Activated CD8-positive, alpha-beta T cell treated with anti-CD3 and anti-CD28 coated beads for 36 hours (primary cell): ENCODE measurements at places on chromosomes 2 and 18. TPM values are rescaled to one million over a fixed set of nuclear protein-coding genes. Genes with fewer than 3 reads are reported as not detected.

DNA sequence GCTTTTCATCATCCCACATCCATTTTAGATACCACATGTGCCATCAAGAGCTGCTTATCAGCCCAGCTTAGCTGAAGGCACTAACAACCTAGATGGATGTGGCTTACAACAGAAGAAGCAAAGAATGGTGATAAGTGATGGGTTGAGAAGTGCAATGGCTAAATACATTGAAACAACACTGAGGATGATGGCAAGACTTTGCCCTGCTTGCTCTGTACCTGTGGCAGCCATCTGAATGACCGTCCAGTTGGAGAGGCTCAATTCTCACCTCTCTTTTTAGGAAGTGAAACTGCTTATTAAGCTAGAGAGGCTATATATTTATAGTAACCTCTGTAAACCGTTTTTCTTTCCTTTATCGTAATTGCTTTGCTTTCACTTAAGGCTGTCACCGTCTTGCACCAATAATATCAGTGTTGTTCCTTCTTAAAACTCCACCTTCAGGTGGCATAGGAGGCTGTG, 5.7 kb downstream of the GPATCH11 start:
- peaks cover 22% of the 10 kb centered on the region for H3K36me3 ChIP-seq
- no peak overlapping the region for H3K27ac ChIP-seq
- H3K4me3 ChIP-seq, result no peak overlapping the region

DNA sequence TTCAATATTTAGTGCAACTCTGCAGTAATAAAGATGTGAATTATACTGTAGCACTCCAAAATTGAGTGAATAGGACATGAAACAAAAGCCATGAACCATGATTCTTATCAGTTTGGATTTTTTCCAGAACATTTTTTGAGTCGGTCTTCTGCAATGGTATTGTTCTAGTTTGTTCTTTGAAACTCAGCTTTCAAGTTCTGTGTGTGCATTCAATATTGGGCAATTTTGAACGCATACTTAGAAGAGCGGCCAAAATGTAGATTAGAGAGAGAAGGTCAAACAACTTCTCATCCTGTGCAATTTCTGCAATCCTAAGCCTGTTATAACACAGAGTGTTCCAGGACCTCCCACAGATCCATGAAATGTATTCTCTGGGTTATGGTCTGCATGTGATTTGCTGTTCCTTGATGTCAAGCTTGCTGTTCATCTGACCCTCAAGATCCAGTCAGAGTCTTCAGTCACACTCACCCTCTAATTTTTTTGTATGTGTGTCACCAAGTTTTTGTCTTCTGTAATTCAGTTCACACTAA, 48.3 kb downstream of the TSPYL6 start:
- peaks cover 2% of the 10 kb centered on the region for H3K4me1 ChIP-seq
- no peak for DNase-seq
- H3K4me3 ChIP-seq, result no peak overlapping the region
- H3K27ac ChIP-seq, result no peak overlapping the region
- H3K36me3 ChIP-seq, result no peaks in the 10 kb centered on the region

GRCh38 chr2:233100192-233100998, 40.3 kb downstream of the INPP5D start:
- H3K27ac ChIP-seq, result peak overlapping the region; percentile 84
- DNase-seq, result peak; percentile 94
- H3K4me3 ChIP-seq, result peak overlapping the region; percentile 41
- peaks cover 31% of the 10 kb centered on the region for H3K36me3 ChIP-seq

NETO1 gene
- not detected for total RNA-seq

REL gene
- total RNA-seq, result 85.3 TPM

CSRNP3 gene
- not detected for total RNA-seq

DNA sequence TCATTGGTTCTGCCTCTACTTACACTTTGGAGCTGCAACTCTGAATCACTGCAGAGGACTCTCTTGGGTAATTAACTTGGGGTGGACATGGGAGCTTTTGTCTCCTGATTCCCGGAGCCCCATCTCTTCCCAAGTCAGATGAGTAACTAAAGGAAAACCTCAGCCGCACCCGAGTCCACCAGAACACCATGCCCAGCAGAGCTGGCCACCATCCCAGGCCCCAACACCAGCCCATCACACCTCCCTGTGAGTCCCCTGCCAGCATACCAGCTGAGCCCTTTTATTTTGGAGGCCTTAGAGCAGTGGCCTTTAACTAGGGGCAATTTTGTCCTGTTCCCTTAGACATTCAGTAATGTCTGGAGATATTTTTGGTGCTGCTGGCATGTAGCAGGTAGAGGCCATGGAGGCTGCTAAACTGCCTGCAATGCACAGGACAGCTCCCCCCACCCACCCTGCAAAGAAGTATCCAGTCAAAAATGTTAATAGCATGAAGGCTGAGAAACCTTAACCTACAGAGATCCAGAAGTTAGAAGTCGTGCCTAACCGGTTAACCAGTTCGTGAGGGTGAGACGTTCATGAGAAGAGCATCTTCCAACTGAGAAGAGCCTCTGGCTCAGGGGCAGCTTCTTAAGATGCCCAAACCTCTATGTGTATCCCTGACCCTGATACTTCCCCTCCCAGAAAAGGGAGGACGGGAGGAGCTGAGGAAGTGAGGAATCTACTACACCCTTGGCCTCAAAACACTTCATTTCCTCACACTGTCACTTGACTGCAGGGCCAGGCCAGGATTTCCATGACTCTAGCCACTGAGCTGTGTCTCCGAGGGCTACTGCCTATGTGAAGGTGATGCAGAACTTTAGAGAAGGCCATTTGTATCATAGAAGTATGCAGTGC, 139.9 kb upstream of the EPAS1 start:
- no peak for DNase-seq
- H3K4me3 ChIP-seq, result no peak overlapping the region
- H3K4me1 ChIP-seq, result no peaks in the 10 kb centered on the region

ZDBF2 gene
- 10.5 TPM for total RNA-seq

EMX1 gene
- total RNA-seq, result not detected

- H3K4me3 ChIP-seq, result no peak overlapping the region
- no peak overlapping the region for H3K27ac ChIP-seq
- peaks cover 3% of the 10 kb centered on the region for H3K4me1 ChIP-seq
- DNase-seq, result no peak
- peaks cover 2% of the 10 kb centered on the region for H3K36me3 ChIP-seq
- peaks cover 8% of the 10 kb centered on the region for H3K27me3 ChIP-seq
Observed at GRCh38 chr2:240231838-240232244, 91.4 kb upstream of the OTOS start.

GRCh38 chr2:179057737-179058136, 7.8 kb upstream of the CCDC141 start:
- no peak for DNase-seq
- H3K27me3 ChIP-seq, result no peaks in the 10 kb centered on the region
- no peaks in the 10 kb centered on the region for H3K4me1 ChIP-seq
- H3K27ac ChIP-seq, result no peak overlapping the region

EVA1A gene
- 0.43 TPM for total RNA-seq

DNA sequence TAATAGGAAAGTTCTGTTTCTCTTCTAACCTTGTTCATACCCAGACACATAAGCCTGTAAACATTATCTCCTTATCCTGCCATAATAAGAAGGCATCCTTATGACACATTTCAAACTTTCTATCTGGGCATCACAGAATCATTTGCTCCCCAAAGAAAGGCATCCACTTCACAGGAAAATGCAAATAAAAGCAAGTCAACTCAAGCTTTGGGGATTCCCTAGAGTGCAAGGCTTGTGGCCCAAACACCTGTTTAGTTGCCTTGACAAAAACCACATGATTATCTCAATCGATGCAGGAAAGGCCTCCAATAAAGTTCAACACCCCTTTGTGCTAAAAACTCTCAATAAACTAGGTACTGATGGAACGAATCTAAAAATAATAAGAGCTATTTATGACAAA, 195.7 kb upstream of the GALNT5 start:
- no peaks in the 10 kb centered on the region for H3K27me3 ChIP-seq
- no peak for DNase-seq
- H3K27ac ChIP-seq, result no peak overlapping the region

SEH1L gene
- 105 TPM for total RNA-seq

MTIF2 gene
- total RNA-seq, result 51.1 TPM

- DNase-seq, result no peak
- H3K27ac ChIP-seq, result no peak overlapping the region
- H3K4me1 ChIP-seq, result no peaks in the 10 kb centered on the region
Observed at GRCh38 chr2:46657042-46657504, 177.7 kb downstream of the TMEM247 start.

DNA sequence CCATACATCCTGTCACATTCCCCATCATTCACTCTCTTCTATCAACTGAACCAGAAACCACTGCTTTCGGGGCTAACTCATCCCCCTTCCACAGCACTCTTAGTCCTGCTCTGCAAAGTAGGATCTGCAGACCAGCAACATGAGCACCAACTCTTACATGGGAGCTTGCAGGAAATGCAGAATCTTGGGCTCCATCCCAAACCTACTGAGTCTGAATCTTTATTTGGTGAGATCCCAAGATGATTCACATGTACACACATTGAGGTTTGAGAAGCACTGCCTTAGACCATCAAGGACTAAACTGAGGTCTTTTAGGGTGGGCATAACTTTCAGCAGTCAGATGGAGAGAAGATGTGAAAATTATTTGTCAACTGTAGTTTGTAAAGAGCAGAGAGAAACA, 235.6 kb upstream of the EPHA4 start:
- DNase-seq, result no peak
- no peak overlapping the region for H3K27ac ChIP-seq
- H3K4me3 ChIP-seq, result no peak overlapping the region

GRCh38 chr2:26820932-26821331, 27.0 kb upstream of the DPYSL5 start:
- H3K4me3 ChIP-seq, result no peak overlapping the region
- no peak overlapping the region for H3K27ac ChIP-seq

DNA sequence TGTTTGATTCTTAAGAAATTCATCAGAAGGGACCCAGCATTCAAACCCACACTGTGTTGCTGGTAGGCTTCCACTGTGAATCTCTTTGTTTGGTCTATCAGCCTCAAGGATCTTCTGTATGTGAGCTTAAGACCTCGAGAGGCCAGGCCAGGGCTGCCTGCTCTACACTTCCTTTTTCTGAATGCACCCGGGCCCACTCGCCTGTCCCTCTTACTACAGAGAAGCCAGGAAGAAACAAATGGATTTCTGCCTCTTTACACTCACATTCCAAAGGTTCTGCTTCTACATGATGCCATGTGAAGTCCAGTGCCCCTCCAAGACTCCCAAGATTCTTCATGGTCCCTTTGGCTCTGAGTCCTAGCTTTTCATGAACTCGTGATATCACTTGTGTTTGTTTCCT, 25.4 kb upstream of the MRPL19 start:
- no peak overlapping the region for H3K27ac ChIP-seq
- H3K4me1 ChIP-seq, result no peaks in the 10 kb centered on the region
- H3K4me3 ChIP-seq, result no peak overlapping the region
- no peaks in the 10 kb centered on the region for H3K36me3 ChIP-seq
- H3K27me3 ChIP-seq, result peaks cover 13% of the 10 kb centered on the region

DNA sequence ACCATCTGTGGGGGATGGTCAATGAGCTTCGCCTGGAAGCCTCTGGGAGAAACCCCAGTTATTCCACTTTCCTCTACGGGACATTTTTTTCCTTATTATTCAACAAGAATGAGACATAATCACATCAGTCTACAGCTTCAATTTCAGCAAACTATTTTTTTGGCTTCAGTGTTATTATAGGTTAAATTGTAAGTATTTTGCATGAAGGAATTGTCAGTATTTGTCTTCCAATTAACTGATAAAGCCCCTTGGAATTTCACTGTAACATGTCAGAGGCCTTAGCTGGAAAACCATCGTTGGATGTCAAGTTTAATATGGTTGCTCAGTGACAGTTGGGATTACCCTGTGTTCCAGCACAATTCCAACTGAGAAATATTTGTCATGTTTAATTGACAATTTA, 480.9 kb upstream of the CHST9 start:
- no peak overlapping the region for H3K27ac ChIP-seq
- H3K4me1 ChIP-seq, result no peaks in the 10 kb centered on the region
- H3K27me3 ChIP-seq, result no peaks in the 10 kb centered on the region
- DNase-seq, result no peak

FLACC1 gene
- total RNA-seq, result 0.76 TPM

DNA sequence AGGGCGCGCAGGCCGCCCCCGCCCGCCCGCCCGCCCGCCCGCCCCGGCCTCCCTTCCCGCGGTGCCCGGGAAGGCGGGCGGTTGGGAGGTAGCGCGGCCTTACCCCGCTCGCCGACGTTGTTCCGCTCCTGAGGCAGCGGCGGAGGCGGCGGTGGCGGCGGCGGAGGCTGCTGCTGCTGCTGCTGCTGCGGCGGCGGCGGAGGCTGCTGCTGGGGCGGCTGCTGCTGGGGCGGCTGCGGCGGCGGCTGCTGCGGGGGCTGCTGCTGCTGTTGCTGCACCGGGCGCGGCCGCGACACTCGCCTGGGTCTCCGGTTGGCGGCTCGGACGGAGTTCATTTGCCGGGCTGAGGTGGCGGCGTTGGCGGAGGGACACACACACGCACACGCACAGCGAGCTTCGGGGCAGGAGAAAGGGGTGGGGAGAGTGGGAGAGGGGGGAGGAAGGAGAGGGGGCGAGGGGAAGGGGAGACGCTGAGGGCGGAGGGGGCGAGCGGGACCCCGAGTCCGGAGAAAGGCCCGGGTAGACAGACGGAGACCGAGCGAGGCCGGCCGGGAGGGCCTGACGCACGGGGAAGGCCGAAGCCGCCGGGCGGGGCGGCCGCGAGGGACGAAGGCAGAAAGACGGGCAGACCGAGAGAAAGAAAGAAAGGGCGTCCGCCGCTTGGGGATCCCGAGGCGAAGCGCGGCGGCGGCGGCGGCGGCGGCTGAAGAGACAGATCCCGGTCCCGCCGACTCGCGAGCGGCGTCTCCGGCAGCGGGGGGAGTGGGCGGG, 727 bp downstream of the FBXO11 start:
- H3K4me3 ChIP-seq, result peak overlapping the region; percentile 79
- H3K27me3 ChIP-seq, result no peaks in the 10 kb centered on the region
- peaks cover 8% of the 10 kb centered on the region for H3K36me3 ChIP-seq
- peak; percentile 67 for DNase-seq
- peak overlapping the region; percentile 97 for H3K27ac ChIP-seq

TRIB2 gene
- 9.2 TPM for total RNA-seq

HDLBP gene
- 266 TPM for total RNA-seq

DNA sequence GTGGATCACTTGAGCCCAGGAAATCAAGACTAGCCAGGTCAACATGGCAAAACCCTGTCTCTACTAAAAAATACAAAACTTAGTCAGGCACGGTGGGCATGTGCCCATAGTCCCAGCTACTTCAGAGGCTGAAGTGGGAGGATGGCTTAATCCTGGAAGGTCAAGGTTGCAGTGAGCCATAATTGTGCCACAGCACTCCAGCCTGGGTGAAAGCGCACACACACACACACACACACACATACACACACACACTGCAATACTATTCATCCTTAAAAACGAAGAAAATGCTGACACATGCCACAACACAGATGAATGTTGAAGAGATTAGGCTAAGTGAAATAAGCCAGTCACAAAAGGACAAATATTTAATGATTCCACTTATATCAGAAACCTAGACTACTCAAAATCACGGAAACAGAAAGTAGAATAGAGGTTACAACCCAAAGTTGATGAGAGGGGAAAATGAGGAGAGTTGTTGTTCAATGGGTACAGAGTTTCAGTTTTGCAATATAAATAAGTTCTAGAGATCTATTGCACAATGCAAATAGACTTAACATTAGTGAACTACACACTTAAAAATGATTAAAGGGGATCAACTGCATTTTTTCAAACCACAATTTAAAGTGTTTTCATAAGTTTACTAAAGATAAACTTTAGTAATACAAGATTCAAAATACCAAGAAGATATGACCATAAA, 114.5 kb downstream of the USP34 start:
- H3K27me3 ChIP-seq, result no peaks in the 10 kb centered on the region
- peaks cover 42% of the 10 kb centered on the region for H3K4me1 ChIP-seq
- H3K27ac ChIP-seq, result peak overlapping the region; percentile 70
- H3K36me3 ChIP-seq, result peaks cover 40% of the 10 kb centered on the region

GRCh38 chr2:28364610-28365009, 28.0 kb upstream of the FOSL2 start:
- H3K27ac ChIP-seq, result no peak overlapping the region
- peaks cover 65% of the 10 kb centered on the region for H3K4me1 ChIP-seq
- no peak overlapping the region for H3K4me3 ChIP-seq
- no peaks in the 10 kb centered on the region for H3K36me3 ChIP-seq

ANKRD29 gene
- not detected for total RNA-seq
